Mesothelial cell of epicardium (in vitro differentiated cells): ENCODE measurements at places on chromosomes 4 and X. TPM values are rescaled to one million over a fixed set of nuclear protein-coding genes. Genes with fewer than 3 reads are reported as not detected.

Gene ODAPH
- total RNA-seq = 0.35 to 1.1 TPM (median 0.57 TPM) in 3 replicates

Gene IL3RA
- 0.16 to 0.20 TPM in 2 of 3 replicates, not detected in the other for total RNA-seq

Gene HS3ST1
- 3.4 to 6.2 TPM (median 5.6 TPM) in 3 replicates for total RNA-seq

Gene YIPF7
- total RNA-seq = not detected in 3 replicates

Gene PGAM4
- total RNA-seq = not detected in 3 replicates

Gene NPNT
- 53.8 to 68.6 TPM (median 53.9 TPM) in 3 replicates for total RNA-seq

Gene MAGEA4
- total RNA-seq = not detected in 3 replicates

Gene FABP2
- not detected in 3 replicates for total RNA-seq

Gene SLC7A11
- 2.8 to 3.4 TPM (median 3.0 TPM) in 3 replicates for total RNA-seq

Gene TREX2
- total RNA-seq = 0.72 to 0.97 TPM (median 0.83 TPM) in 3 replicates

Gene SLIT2
- total RNA-seq = 155 to 168 TPM (median 156 TPM) in 3 replicates

Gene GPR34
- total RNA-seq = not detected in 3 replicates

Gene ZNF157
- 0.68 to 1.1 TPM (median 0.69 TPM) in 3 replicates for total RNA-seq

Gene PITX2
- total RNA-seq = 88.7 to 99.3 TPM (median 95.5 TPM) in 3 replicates

Gene TRIM61
- 1.6 to 2.4 TPM (median 2.2 TPM) in 3 replicates for total RNA-seq

Gene ANXA10
- not detected in 3 replicates for total RNA-seq

Gene SYP
- total RNA-seq = 0.27 to 0.33 TPM (median 0.32 TPM) in 3 replicates

Gene HEPH
- 125 to 129 TPM (median 126 TPM) in 3 replicates for total RNA-seq
